ENCODE measurements at places on chromosomes 4 and X.

GRCh38 chr4:107956011-107956410, 24.7 kb downstream of the CYP2U1 start:
- no peak for DNase-seq

- DNase-seq: no peak
Measured at GRCh38 chr4:88043001-88043400, 35.6 kb downstream of the PKD2 start.

DNA sequence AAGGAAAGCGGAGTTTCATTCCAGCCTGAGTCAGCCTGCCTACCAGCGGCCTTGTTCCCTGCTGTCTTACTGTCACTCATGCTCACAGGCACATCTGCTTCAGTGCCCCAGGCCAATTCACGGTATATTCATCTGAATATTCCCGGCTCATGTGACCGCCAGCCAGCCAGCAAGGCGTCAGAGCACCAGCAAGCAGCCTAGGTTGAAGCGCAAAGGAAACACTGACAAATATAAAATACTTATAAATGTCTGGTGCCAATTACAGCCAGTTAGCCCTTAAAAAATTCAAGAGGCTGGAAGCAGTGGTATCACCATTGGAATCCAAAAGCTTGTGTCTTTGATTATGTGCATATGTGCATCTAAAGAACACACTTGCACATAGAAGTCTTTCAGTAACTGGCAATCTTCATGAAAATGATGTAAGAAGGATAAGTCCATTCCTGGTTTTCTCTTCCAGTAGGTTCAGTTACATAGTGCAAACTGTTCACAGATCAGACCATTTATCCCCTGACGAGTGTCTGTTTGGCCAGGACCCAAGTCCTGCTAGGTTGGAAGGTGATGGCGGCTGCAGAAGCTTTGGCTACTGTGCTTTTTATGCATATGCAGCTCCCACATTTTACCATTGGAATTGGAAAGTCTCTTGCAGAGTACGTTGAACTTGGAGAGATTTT, 61.3 kb downstream of the LUZP4 start:
- DNase-seq: no peak

DNA sequence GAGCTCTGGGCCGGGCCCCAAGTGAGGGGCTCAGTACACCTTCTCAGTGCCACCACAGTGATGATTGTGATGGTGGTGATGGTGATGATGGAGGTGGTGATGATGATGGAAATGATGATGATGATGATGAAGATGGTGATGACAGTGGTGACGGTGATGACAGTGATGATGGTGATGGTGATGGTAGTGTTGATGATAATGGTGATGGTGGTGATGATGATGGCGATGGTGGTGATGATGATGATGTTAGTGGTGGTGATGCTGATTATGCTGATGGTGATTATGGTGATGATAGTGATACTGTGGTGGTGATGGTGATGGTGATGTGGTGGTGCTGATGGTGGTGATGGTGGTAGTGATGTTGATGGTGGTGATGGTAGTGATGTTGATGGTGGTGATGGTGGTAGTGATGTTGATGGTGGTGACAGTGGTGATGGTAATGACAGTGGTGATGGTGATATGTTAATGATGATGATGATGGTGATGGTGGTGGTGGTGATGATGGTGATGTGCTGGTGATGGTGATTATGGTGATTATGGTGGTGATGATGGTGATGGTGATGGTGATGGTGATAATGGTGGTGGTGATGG, 29.9 kb downstream of the HMX1 start:
- no peak for DNase-seq

- DNase-seq: no peak
Measured at GRCh38 chrX:13511944-13512330, 57.5 kb upstream of the EGFL6 start.

- peak; percentile 8 for DNase-seq
Measured at GRCh38 chr4:41887821-41888686, 47.2 kb upstream of the TMEM33 start.
